Activated effector memory CD4-positive, alpha-beta T cell treated with anti-CD3 and anti-CD28 coated beads, Interleukin-2, amount 50 U/mL, for 16 hours (primary cell): ENCODE measurements at places on chromosomes 2 and 18.

GRCh38 chr2:162390801-162391200 lies 46.9 kb downstream of the GCA start:
- no peak for DNase-seq

GRCh38 chr18:61749031-61749430 lies 143.8 kb downstream of the RNF152 start:
- DNase-seq = no peak

- DNase-seq = no peak
Measured at GRCh38 chr18:75075016-75075305, 134.0 kb downstream of the PTGR3 start.

- DNase-seq = no peak
Measured at GRCh38 chr2:165893556-165893955, 60.0 kb downstream of the TTC21B start.

GRCh38 chr2:118841828-118842461 lies 5.5 kb downstream of the EN1 start:
- DNase-seq = no peak

- DNase-seq = no peak
Measured at GRCh38 chr2:177314722-177315264, 50.3 kb upstream of the NFE2L2 start.

- no peak for DNase-seq
Measured at GRCh38 chr2:120733238-120733932, 2.3 kb upstream of the GLI2 start.

GRCh38 chr2:18049325-18049724 lies 170.9 kb downstream of the KCNS3 start:
- no peak for DNase-seq

- no peak for DNase-seq
Measured at GRCh38 chr2:31260870-31261269, 26.9 kb downstream of the EHD3 start.

GRCh38 chr18:36185157-36185556 lies 2.1 kb upstream of the MOCOS start:
- DNase-seq = no peak

GRCh38 chr2:2452961-2453360 lies 121.9 kb upstream of the MYT1L start:
- no peak for DNase-seq

GRCh38 chr2:67131257-67131609 lies 265.9 kb upstream of the ETAA1 start:
- no peak for DNase-seq

- DNase-seq = peak; percentile 75
Measured at GRCh38 chr2:174485788-174486562, 854 bp downstream of the GPR155 start.

DNA sequence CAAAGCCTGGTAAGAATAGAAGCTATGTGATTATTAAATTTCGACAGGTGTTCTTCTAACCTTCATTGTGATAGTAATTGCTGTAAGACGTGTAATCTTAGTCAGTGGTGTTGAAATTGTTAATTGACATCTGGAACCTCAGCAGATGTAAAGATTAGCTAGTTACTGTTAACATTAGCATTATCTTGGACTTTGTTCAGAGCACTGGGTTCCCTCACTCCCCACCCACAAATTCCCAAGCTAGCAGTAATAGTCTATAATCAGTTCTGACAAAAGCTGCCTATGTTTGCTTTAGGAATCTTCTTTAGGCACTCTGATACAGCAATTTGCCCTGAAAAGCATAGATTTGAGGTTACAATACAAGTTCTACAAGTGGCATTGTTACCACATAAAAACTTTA lies 233.7 kb downstream of the EN1 start:
- DNase-seq = no peak

GRCh38 chr2:119544075-119544938 lies at the start of gene CFAP221:
TSS of gene CFAP221 (plus strand) at chr2:119544449. CDS start at chr2:119546132, 1,683 bp downstream.
- peak; percentile 72 for DNase-seq

GRCh38 chr2:43542285-43542933 lies 53.4 kb downstream of the THADA start:
- no peak for DNase-seq

- DNase-seq = no peak
Measured at GRCh38 chr18:38972571-38972970, 1407.0 kb upstream of the CELF4 start.

DNA sequence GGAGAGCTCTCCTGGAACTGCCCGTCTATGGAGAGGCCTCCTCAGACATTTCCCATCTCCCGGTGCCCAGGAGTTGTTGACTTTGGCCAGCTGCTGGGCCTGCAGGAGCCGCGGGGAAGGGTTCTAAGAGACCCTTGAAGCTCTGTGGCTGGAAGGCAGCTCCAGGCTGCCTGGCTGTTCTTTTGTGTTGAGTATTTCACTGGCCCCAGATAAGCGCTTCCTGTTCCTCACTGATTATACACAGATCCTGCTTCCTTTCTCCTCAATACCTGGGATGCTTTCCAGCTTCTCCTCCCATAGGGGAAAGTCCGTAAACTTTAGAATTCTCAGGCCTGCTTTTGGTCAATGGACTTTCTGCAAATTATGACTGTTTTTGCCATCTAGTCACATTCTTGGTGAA lies 57.8 kb downstream of the TGOLN2 start:
- no peak for DNase-seq

GRCh38 chr2:38922902-38923301 lies 33.2 kb downstream of the ARHGEF33 start:
- DNase-seq = no peak

- peak; percentile 28 for DNase-seq
Measured at GRCh38 chr2:219369447-219369861, 18.3 kb downstream of the DNPEP start.
